ENCODE measurements at places on chromosomes 11 and 22. TPM values are rescaled to one million over a fixed set of nuclear protein-coding genes. Genes with fewer than 3 reads are reported as not detected.

The CRYBA4 gene
- not detected for total RNA-seq

The POU2AF1 gene
- not detected for total RNA-seq

The TMEM191C gene
- total RNA-seq = 4.0 TPM

The PHRF1 gene
- 21.7 TPM for total RNA-seq

The SLCO2B1 gene
- 1.3 TPM for total RNA-seq

The LGALS1 gene
- total RNA-seq = 734 TPM

The CASP1 gene
- 4.7 TPM for total RNA-seq

The SHISA8 gene
- total RNA-seq = 2.3 TPM

The C1QTNF6 gene
- total RNA-seq = 85.9 TPM

The KCNJ4 gene
- 0.22 TPM for total RNA-seq

The VWCE gene
- 1.4 TPM for total RNA-seq

The DENND6B gene
- 12.1 TPM for total RNA-seq

The C11orf86 gene
- not detected for total RNA-seq

The KRTAP5-8 gene
- not detected for total RNA-seq

The SLC22A6 gene
- not detected for total RNA-seq

The VPS11 gene
- 21.1 TPM for total RNA-seq

The PRODH gene
- total RNA-seq = 4.3 TPM

The CARNS1 gene
- 0.15 TPM for total RNA-seq

The MS4A14 gene
- not detected for total RNA-seq

The OR8G5 gene
- not detected for total RNA-seq

The LIF gene
- 17.2 TPM for total RNA-seq

The ADORA2A gene
- 1.8 TPM for total RNA-seq

The CEP126 gene
- total RNA-seq = 6.0 TPM

The ELMOD1 gene
- not detected for total RNA-seq

The TBRG1 gene
- 24.3 TPM for total RNA-seq

Data from PC-9 (cell line).